T-helper 2 cell treated with Interferon-gamma antibody and Interleukin-4, amounts not matched to agents 5 μg/mL and 100 μg/mL, for 36 hours (primary cell): ENCODE measurements at places on chromosomes 5 and 9.

DNA sequence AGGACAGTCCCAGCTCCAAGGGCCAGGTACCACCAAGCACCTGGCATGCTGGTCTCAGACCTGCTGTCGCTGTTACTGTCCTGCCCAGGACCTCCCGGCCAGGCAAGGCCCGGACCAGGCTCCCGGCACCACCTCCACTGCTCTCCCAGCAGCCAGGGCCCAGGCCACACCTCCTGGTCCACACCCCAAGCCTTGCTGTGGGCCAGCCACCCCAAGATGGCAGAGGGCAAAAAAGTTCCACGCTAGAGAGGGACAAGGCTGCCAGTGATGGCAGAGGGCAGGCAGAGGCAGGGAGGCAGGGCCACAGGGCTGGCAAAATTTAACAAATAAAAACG is 1.1 kb downstream of the DNLZ start:
- no peak for DNase-seq

- no peak for DNase-seq
Observed at GRCh38 chr9:36560771-36561170, 11.9 kb upstream of the MELK start.

DNA sequence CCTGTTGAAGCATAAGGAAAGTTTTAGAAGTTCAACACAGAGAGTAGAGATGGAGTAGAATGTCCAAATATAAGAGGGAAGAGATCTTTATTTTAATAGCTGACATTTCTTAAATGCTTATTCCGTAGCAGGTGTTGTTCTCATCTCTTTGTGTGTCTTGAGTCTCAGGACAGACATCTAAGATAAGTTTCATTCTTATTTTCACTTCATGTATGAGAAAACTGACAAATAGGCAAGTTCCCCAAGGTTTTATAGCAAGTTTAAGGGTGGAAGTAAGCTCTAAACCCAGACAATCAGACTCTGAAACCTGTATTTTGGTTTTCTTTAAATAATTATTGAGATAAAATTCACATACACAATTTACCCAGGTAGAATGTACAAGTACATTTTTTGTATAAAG is 228.4 kb upstream of the PPP1R2B start:
- no peak for DNase-seq

DNA sequence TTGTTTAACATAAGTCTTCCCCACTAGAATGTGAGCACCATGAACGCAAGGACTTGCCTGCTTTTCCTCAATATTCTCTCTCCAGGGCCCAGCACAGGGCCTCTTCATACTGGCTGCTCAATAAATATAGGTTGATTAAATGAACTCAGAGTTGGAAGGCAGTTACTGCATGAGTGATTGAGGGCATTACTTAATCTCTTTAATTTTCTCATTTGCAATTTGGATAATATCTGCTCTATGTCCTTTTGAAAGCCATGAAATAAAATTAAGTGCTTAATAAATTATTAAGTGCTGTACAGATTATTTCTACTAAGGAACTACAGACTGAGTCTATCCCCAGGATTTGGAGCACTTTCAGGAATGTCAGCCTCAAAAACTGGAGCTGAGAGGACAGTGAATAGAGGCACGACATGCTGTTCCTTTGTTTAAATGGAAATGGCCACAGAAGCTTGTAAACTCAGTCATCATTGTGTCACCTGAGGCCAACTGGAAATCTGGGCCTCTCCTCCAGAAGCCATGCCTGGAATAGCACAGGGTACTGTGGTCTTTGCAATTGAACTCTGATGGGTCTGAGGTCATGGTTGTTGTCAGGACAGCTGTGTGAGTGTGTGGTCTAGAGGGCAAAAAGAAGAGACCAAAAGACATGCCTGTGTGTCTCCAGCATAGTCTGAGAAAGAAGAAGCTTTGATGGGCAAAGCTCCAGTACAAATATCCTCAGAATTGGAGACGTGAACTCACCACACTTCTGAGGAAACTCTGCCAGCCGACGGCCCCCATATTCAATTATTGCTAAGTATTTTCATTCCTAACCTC is 86.1 kb downstream of the SH3TC2 start:
- DNase-seq = no peak
